Activated CD4-positive, alpha-beta T cell treated with anti-CD3 and anti-CD28 coated beads, Interleukin-2, amount 10 ng/mL, durations not matched to agents 7 days and 5 days (primary cell): ENCODE measurements at places on chromosomes 11 and 22.

DNA sequence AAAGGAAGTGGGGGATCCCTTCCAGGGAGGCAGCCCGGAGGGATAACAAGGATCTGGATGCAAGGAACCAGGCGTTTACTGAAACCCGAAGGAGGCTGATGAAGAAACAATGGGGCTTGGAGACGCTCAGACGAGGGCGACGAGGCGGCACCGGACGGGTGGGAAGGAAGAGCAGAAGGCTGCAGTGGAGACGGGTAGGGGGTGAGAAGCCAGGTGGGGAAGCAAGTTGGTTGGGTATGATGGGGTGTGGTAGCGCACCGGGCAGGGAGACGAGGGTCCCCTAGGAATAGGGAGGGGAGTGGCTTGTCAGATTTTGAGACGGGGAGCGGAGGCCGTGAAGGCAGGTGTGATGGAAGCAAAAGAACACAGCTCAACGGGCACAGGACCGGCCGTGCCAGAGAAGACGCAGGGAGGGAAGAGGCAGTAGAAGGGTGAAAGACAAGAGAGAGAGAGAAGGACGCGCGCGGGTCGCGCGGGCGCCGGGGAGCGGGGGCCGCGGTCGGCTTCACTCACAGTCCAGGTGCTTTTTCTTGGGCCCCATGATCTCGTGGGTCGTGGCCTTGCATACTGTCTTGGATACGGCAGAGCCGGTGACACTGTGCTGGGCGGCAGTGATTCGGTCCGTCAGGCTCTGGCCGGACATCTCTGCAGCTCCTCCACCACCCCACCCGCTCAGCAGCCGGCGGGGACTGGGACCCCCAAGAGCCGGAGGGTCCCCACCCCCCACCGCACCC is 579 bp downstream of the PICALM start:
- DNase-seq: peak; percentile 45

DNA sequence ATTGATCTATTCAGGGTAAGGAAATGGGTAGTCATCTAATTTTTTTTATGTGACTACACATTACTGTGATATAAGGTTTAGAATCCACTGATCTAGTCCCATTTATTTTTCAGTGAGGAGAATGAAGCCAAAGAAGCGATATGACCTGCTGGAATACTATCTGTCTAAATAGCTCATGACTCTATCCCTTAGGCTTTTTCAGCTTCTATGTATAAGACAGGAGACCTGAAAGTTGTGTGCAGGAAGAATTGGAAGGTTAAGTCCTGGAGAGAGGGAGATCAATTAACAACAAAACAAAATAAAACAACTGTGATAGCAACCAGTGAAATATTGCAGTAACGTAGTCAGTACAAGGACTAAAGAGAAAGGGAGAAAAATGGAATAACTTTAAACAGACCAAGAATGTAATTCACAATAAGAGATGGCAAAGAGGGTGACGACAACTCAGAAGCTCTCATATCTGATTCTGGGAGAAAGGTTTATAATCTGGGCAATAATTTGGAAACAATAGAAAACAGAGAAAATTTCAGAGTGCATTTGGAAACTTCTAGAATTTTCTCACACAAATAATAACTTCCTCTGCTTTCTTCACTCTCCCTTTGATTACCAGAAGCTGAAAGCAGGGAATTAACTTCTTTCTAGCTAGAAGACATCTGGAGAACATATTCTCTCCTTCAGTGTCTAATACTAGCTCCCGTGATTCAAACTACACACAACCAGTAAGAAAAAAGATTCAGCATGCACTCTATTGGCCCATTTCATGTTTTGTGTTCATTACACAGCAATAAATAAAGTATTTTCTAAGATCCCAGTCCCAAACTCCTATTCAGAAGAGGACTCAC is 19.2 kb upstream of the CASP12 start:
- DNase-seq: no peak

DNA sequence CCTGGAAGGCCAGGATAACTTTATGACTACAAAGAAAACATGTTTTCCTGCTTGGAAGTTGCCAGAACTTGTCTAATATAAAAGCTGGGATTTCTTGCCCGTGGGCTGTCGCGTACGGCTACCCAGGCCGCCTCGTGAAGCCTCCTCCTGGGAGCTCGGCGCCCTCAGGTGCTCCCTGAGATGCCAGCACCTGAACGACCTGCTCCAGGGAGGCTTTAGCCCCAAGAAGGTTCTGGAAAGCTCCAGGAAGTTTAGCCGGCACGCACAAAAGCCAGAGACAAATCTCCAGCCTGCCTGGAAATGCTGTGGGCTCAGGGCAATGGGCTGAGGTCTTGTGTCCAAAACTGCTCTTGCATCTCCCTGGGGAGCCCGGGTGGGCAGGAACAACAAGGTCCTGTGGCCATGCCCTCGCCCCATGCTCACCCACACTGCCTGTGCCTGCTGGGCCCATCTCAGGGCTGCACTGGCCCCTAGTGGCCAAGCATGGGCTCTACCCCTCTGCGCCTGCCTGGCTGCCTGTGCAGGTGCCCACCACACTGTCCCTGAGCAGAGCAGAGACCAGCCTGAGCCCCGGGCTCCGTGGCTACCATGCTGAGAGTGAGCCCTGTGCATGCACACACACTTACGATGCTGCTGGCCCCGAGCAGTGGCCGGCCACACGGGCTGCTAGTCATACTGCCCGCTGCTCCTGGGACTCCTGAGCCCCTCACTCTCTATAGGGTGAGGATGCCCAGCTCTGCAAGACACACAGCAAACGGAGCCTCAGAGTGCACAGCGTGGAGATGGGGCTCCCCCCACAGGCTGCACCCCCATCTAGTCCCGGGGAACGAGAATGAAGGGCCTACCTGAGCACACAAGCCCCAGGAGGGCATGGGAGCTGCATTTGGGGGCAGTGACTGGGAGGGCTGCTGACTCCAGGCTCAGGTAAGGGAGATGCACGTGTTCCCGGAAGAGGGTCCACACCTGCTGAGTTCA is 4.9 kb upstream of the CELSR1 start:
- DNase-seq: peak; percentile 68

GRCh38 chr11:2998073-2998850 is 6.1 kb upstream of the NAP1L4 start:
- DNase-seq: no peak

GRCh38 chr11:75141166-75141565 is 9.7 kb upstream of the SLCO2B1 start:
- DNase-seq: no peak
